ENCODE measurements at places on chromosomes 3 and 15.

GRCh38 chr15:42088801-42089640 is 5.3 kb downstream of the PLA2G4D start:
- no peak for DNase-seq

- no peak for DNase-seq
These were observed 10.7 kb upstream of the ANXA2 start for GRCh38 chr15:60408463-60408981.

DNA sequence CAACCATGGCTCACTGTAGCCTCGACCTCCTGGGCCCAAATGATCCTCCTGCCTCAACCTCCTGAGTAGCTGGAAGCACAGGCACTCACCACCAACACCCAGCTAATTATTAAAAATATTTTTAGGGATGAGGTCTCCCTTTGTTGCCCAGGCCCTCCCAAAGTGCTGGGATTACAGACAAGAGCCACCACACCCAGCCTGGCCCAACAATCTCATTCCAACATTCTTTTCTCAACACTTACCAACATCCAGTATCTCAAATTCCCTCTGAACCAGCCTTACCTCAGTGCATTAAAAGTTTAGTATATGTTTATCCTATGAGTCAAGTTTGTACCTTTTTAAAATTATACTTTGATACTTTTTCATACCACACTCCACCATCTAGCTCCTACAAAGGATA is 25.0 kb downstream of the ANXA2 start:
- no peak for DNase-seq

GRCh38 chr15:66922608-66923007 is 142.8 kb upstream of the SMAD3 start:
- no peak for DNase-seq

- no peak for DNase-seq
These were observed 12.6 kb downstream of the OSBPL10 start for GRCh38 chr3:31968369-31968926.

GRCh38 chr3:112687211-112687610 is 46.3 kb upstream of the CCDC80 start:
- DNase-seq: no peak

DNA sequence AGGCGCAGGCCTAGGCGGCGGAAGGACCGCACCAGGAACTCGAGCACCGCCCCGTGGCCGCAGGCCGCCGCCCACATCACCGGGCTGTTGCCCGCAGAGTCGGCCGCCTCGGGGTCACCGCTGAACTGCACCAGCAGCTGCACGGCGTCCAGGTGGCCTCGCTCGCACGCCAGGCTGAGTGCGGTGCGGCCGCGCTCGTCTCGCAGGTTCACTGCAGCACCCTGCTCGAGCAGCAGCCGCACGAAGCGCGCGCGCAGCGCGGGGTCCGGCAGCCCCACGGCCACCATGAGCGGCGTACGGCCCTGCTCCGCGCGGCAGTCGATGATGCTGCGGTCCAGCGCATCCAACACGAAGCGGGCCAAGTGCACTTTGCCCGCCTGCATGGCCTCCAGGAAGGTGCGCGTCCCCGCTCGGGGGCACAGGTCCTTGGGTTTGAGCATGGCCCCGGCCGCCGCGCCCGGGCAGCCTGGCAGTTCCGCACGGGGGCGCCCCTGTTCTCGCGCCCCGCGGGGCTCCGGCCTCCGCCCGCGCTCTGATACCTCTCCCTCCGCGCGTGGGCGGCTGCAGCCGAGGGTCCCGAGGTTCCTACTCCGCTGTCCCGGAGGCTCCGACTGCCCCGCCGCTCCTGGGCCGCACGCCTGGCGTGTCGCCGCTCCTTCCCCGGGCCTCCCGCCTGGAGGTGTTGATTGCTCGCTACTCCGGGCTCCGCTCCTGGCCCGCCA is 556 bp downstream of the ANKRD63 start:
- no peak for DNase-seq

GRCh38 chr15:95302206-95302605 is 1028.3 kb upstream of the NR2F2 start:
- DNase-seq: no peak

DNA sequence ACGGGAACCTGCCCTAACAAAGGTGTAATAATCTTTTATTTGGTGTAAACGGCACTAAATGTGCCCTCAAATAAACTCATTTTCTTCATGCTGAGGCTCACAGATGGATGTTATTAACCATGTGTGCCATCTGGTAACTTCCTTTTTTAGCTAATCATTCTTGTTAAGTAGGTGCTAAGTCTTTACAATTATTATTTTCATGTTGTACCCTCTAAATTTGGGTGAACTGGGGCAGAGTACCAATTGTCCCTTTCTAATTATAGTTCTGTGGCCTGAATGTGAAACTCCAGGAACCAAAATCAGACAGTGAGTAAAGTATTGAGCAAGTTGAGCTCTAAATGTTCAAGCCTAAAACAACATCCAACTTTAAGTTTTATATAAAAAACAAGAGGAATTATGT is 220.7 kb upstream of the CADM2 start:
- no peak for DNase-seq

DNA sequence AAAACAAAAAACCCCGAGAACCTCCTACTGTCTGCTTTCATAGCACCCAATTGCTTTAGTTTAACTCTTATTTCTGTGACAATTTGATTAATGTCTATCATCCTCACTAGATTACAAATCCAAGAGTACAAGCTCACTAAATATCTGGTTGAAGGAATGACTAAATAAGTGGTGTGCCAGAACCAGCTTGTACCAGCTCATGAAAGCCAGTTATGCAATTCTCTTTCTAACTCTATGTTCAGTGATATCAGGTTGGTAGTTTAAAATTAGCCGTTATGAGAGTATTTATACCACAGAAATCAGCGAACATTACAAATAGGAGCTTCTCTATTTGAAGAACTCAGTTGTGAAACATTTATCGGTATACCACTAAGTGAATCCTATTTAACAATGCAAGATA is 137.2 kb upstream of the MITF start:
- DNase-seq: no peak

Data from stimulated activated CD8-positive, alpha-beta memory T cell treated with anti-CD3 and anti-CD28 coated beads, Interleukin-4, amount 100 ng/mL, for 4 hours (primary cell).